ENCODE measurements at places on chromosomes 11 and 22.

GRCh38 chr22:35883031-35883620 is 145.5 kb downstream of the RBFOX2 start:
- no peak for DNase-seq

DNA sequence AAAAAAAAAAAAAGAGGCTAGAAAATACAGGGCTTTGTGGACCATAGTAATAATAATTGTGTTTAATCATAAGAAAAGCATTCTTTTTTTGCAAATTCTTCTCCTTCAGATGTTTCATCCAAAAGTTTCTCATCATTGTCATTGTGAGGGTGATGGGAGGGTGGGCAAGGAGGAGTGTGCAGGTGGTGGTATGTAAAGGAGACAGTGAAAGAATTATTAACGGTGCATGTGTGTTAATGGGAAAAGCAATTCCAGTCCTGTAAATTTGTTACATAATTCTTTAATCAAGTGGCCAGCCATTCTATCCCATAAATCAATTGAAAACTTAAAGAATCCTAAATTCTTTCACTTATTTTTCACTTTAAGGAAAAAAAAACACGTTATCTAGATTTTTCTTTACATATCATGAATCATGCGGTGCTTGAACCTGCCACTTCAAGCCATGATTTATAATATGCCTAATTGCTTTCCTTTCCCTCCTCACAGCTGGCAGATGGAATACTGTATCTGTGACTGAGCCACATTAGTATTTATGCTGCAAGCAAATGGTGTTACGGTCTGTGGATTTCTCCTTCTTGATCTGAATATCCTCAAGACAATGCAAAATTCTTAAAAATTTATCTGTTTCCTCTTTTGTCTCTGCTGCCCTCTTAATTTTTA is 318.5 kb downstream of the JRKL start:
- DNase-seq: no peak

GRCh38 chr22:38294193-38294592 is 21.4 kb upstream of the TMEM184B start:
- DNase-seq: no peak

GRCh38 chr22:19088866-19089595 is 33.2 kb downstream of the DGCR2 start:
- no peak for DNase-seq

DNA sequence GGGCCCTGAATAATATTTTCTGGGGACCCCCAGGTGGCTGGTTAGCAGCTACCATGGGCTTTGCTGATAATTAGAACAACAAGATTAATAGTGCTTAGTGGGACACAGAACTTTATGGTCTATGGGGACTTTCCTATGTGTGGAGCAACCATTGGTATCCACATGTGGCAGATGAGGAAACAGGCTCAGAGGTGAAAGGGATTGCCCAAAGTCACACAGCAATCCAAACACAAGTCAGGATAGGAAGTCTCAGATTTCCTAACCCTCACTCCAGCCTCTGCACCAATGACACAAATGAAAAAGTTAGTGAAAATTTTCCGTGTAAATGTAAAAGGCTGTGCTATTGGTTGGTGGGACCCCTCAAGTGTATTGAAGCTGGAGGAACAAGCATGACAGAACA is 15.3 kb upstream of the SLCO2B1 start:
- DNase-seq: no peak

GRCh38 chr11:396948-397548 is 3.0 kb downstream of the PKP3 start:
- no peak for DNase-seq

GRCh38 chr11:77407613-77408012 is 66.3 kb downstream of the PAK1 start:
- no peak for DNase-seq

DNA sequence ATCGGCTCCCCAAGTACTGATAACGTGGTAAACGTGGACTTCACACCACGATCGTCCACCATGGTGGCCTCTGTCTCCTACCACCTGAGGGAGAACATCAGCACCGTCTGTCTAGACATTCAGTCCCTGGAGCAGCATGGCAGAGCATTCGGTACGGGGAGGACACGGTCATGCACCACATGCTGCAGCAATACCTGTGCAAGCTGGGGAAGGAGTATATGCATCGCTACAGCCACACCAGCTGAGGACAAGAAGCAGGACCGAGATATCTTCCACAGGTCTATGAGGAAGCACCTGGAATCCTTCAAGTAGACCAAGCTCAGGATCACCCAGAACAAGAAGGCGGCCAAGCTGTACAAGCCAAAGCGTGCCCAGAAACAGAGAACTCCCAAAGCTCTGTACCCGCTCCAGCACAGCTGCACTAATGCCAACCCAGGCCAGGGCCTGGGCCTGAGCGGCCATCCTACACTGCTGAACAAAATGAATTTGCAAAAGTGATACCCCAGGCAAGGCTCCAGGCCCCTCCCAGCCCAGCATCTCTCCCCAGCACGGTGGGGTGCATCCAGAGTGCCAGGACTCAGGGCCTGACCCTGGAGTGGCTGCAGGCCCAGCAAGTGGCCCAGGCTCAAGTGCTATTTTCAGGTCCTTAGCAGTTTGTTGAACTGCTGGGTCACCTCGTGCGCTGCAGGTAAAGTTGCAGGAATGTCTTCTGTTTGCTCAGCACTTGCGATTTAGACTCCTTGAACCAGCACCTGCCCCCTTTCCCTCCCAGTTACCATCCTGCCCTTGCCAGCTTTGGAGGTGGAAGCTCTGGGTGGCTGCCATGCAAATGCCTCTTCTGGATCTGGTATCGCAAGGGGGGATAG is 119.3 kb upstream of the SERPIND1 start:
- DNase-seq: no peak

DNA sequence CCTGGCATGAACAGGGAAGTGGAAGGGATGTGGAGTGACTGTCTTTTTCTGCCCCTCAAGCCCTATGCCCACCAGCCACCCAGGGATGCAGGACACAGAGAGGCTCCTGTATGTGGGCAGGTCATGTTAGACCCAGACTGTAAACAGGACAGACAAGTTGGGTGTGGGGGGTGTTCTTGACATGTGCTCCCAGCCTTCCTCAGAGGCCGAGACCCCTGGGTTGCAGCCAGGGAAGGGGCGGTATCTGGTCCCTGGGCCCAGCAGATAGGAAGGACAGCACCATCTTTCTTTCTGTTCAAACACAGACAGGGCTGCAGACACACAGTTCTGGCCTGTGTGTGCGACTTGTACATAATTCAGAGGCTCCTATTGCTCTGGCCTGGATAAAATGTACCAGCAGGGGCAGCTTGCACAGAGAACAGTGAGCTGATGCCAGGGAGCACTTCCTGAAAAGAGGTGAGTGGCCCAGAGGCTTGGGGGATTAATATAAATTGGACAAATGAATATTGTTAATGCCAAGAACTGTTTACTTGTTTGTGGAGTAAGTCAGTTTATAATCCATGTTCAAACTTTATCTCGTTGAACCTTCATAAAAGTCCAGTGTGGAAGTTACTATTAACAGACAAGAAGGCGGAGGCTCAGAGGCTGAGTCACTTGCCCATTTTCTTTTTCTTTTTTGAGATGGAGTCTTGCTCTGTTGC is 16.6 kb downstream of the GDPD5 start:
- no peak for DNase-seq

- DNase-seq: no peak
Observed at GRCh38 chr11:26649884-26650283, 72.0 kb downstream of the SLC5A12 start.

GRCh38 chr22:38824585-38824984 is 19.2 kb downstream of the NPTXR start:
- no peak for DNase-seq

- DNase-seq: no peak
Observed at GRCh38 chr11:65392186-65392829, 5.9 kb downstream of the FRMD8 start.

DNA sequence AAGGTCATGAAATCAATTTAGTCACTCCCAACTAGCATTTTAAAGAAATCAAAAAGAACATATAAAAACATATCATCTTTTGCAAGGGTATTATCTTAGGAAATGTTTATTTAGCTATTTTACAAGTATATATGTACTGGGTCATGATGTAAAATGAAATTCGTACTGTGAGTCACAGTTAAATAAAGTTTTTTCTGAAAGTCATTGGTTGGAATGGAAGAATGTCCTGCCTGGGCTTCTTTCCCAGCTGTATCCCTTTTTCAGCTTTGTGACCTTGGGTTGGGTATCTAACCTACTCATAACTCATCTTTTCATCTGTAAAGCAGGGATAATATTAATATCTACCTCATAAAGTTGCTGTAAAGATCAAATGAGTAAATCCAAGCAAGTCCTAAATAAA is 15.7 kb downstream of the FDX1 start:
- no peak for DNase-seq

DNA sequence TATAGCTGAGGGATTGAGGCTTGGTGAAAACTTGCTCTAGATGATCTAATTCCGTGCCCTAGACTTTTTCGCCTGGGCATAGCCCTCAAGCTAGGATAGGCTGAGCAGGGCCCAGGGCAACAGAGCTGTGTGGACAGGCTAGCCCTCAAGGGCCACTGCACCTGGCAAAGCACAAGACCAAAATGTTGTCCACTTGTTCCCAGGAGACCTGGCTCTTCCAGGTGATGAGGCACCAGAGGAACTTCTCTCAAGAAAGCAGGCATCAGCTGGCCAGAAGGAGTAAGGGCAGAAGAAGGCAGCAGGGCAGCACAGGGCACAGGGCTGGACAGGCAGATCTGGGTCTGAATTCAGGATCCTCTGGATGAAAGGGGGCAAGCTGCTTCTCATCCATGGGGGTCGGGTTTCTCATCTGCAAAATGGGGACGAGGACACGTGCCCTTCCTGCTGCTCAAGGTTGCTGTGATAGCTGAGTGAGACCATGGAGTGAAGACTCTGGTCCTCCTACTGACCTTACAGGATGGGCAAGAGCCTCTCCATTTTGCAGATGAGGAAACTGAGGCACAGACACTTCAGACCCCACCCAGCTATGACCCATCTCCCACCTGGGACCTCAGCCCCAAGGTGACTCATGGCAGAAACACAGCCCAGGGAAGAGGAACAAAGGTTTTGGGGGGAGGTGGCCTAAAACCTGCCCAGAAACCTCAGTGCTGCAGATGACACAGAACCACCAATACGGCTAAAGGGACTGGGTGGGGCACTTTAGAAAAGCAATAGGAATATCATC is 42.2 kb upstream of the PRDM11 start:
- no peak for DNase-seq

DNA sequence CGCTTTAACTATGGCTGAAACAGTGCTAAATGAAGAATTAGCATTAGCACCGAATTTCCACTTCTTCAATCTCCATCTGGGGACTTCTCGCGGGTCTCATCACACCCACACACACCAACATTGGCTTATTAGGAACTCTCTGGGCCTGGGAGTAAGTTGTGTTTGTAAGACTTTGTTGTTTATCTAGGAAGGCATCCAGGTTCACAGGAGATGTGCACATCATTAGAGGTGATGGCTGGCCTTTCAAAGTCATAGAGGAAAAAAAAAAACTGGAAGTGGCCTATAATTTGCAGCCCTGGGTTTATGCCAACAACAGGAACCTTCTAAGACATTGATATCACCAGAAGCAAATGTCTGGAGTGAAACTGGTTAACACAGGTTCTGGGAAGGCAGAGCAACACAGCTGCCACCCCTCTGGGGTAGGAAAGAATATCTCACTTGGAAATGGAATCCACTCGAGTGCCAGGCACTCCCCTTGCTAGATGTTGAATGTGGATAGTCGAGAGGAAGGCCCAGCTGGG is 84.5 kb downstream of the TRAF6 start:
- DNase-seq: no peak

DNA sequence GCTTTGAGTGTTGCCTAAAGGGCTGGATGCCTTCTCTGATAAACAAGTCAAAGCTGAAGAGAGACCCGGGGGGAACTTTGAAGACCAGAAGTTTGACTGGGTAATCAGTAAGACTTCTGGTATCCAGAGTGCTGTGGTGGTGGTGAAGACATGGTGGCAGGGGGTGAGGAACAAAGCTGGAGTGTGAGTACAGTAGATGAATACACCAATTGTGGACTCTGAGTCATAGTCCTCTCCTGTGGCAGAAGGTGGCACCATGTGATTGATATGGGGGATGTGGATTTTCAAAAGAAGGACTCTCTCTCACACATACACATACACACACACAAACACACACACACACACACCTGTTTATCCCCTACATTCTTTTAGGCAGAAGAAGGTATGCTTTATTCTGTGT is 12.3 kb downstream of the MS4A6A start:
- DNase-seq: no peak
